ENCODE measurements at places on chromosomes 6 and 20. TPM values are rescaled to one million over a fixed set of nuclear protein-coding genes. Genes with fewer than 3 reads are reported as not detected.

Gene XKR7
- not detected for total RNA-seq

DNA sequence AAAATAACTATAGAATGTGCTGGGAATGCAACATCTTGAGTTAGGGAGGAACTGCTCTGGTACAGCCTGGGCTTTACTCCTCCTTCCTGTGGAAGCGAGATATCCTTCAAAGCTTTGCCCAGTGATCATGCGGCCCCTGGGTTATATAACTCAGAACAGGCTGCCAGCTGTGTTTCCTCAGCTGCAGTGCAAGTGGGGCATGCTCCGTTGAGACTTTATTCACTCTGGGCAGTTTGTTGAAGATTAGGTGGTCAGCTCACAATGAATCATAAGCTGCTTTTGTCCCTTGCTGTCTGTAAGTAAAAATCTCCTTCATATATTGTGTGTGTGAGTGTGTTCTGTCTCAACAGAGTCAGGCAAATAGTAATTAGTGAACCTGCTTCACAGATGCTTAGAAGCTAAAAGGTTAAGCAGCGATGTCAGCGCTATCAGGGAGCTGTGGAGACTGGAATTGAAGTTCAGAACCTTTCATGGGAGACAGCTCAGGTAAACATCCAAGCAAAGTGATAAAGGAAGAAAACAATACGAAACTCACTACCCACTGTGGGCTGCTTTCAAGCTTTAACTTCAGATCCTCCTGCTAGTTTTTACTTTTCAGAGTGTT, 688.4 kb downstream of the HTR1B start:
- no peak overlapping the region for H3K4me3 ChIP-seq
- H3K27me3 ChIP-seq, result no peaks in the 10 kb centered on the region
- DNase-seq, result no peak
- H3K36me3 ChIP-seq, result no peaks in the 10 kb centered on the region

Gene ALDH5A1
- 6.4 TPM for total RNA-seq

GRCh38 chr6:166052837-166053236, 114.8 kb downstream of the TBXT start:
- H3K27me3 ChIP-seq, result no peaks in the 10 kb centered on the region
- no peaks in the 10 kb centered on the region for H3K36me3 ChIP-seq
- H3K27ac ChIP-seq, result no peak overlapping the region

DNA sequence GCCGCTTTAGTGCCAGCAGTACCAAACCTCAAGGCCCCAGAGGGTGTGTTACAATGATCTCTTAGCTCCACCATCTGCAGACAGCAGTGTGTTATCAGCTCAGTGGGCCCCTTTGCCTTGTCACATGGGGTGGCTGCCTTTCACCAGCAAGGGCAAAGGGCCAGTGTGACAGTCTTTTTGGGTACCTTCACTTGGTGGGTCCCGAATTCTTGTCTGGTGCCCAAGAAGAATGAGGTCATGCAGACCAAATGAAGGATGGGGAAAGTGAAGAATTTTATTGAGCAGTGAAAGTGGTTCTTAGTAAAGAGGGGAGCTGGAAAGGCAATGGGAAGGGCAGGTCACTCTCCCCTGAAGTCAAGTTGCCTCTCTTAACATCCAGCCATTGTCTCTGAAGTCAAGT, 2.9 kb upstream of the SMIM28 start:
- no peaks in the 10 kb centered on the region for H3K4me1 ChIP-seq
- no peak overlapping the region for H3K27ac ChIP-seq
- H3K36me3 ChIP-seq, result no peaks in the 10 kb centered on the region
- no peak overlapping the region for H3K4me3 ChIP-seq
- DNase-seq, result no peak
- H3K27me3 ChIP-seq, result no peaks in the 10 kb centered on the region

- peaks cover 5% of the 10 kb centered on the region for H3K4me1 ChIP-seq
These were observed 5.0 kb upstream of the PXDC1 start for GRCh38 chr6:3756546-3756945.

Gene KIAA1755
- not detected for total RNA-seq

Gene SRMS
- not detected for total RNA-seq

- no peaks in the 10 kb centered on the region for H3K27me3 ChIP-seq
- H3K4me1 ChIP-seq, result no peaks in the 10 kb centered on the region
- H3K4me3 ChIP-seq, result no peak overlapping the region
These were observed 335.9 kb downstream of the BCKDHB start for GRCh38 chr6:80442366-80442765.

- no peak overlapping the region for H3K4me3 ChIP-seq
- DNase-seq, result no peak
- H3K36me3 ChIP-seq, result no peaks in the 10 kb centered on the region
These were observed 253.8 kb upstream of the STXBP5 start for GRCh38 chr6:146950351-146950835.

Gene NMBR
- total RNA-seq, result not detected

GRCh38 chr20:33434434-33434833, 9.1 kb downstream of the SNTA1 start:
- peaks cover 40% of the 10 kb centered on the region for H3K4me1 ChIP-seq
- H3K27ac ChIP-seq, result peak overlapping the region; percentile 98
- H3K36me3 ChIP-seq, result no peaks in the 10 kb centered on the region

GRCh38 chr6:147651249-147652063, 143.0 kb downstream of the SAMD5 start:
- no peak overlapping the region for H3K4me3 ChIP-seq
- H3K36me3 ChIP-seq, result no peaks in the 10 kb centered on the region
- H3K27me3 ChIP-seq, result no peaks in the 10 kb centered on the region
- H3K4me1 ChIP-seq, result no peaks in the 10 kb centered on the region

GRCh38 chr20:41222296-41222695, 85.0 kb downstream of the PLCG1 start:
- no peak for DNase-seq
- H3K27me3 ChIP-seq, result no peaks in the 10 kb centered on the region
- H3K27ac ChIP-seq, result no peak overlapping the region
- no peaks in the 10 kb centered on the region for H3K36me3 ChIP-seq
- H3K4me1 ChIP-seq, result peaks cover 22% of the 10 kb centered on the region

GRCh38 chr6:32964776-32965175, 3.6 kb upstream of the BRD2 start:
- H3K4me1 ChIP-seq, result peaks cover 23% of the 10 kb centered on the region
- H3K4me3 ChIP-seq, result no peak overlapping the region
- no peaks in the 10 kb centered on the region for H3K36me3 ChIP-seq
- no peaks in the 10 kb centered on the region for H3K27me3 ChIP-seq

Gene MYT1
- not detected for total RNA-seq

DNA sequence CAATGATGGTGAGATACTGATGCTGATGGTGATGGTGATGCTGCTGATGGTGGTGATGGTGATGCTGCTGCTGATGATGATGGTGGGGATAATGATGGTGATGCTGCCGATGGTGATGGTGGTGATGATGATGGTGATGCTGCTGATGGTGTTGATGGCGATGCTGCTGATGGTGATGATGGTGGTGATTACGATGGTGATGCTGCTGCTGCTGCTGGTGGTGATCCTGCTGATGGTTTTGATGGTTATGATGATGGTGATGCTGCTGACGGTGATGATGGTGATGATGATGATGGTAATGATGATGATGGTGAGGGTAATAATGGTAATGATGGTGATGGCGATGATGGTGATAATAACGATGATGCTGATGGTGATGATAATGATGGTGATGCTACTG, 50.0 kb downstream of the ARHGAP40 start:
- H3K4me1 ChIP-seq, result no peaks in the 10 kb centered on the region
- no peak for DNase-seq
- H3K27ac ChIP-seq, result no peak overlapping the region
- no peak overlapping the region for H3K4me3 ChIP-seq
- no peaks in the 10 kb centered on the region for H3K36me3 ChIP-seq

DNA sequence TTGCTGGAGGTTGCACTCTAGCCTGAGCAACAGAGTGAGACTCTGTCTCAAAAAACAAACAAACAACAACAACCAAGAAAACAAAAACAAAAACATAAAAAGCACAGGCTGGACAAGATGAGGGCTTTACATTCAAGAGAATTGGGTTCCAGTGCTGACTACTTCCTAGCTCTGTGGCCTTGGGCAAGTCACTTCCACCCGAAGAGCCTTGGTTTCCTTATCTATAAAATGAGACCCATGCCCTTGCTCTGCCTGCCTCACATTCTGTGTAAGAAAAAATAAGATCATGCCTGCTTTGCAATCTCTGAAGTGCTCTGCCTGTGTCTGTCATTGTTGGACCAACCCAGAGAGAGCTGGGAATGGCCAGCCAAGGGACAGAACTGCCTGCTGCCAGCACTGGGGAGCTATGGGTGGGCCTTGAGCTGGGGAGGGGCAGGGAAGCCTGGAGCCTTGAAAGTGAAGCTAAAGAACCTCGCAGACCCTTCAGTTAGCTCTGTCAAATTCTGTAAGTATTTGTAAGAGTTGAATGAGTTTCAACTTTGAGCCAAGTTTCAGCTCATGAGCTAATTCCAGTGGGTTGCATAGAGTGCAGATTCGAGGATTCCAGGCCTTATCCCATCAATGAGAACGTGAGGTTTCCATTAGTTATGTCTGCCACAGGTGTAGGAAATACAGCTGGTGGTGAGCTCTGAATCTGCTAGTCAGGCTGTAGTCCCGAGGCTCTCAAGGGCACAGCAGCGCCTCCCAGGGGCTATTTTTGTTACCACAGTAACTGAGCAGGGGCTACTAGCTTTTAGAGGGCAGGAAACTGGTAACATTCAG, 93.2 kb downstream of the DLGAP4 start:
- peaks cover 3% of the 10 kb centered on the region for H3K4me1 ChIP-seq
- H3K36me3 ChIP-seq, result no peaks in the 10 kb centered on the region
- H3K4me3 ChIP-seq, result no peak overlapping the region
- no peak overlapping the region for H3K27ac ChIP-seq

Gene NRSN1
- not detected for total RNA-seq

DNA sequence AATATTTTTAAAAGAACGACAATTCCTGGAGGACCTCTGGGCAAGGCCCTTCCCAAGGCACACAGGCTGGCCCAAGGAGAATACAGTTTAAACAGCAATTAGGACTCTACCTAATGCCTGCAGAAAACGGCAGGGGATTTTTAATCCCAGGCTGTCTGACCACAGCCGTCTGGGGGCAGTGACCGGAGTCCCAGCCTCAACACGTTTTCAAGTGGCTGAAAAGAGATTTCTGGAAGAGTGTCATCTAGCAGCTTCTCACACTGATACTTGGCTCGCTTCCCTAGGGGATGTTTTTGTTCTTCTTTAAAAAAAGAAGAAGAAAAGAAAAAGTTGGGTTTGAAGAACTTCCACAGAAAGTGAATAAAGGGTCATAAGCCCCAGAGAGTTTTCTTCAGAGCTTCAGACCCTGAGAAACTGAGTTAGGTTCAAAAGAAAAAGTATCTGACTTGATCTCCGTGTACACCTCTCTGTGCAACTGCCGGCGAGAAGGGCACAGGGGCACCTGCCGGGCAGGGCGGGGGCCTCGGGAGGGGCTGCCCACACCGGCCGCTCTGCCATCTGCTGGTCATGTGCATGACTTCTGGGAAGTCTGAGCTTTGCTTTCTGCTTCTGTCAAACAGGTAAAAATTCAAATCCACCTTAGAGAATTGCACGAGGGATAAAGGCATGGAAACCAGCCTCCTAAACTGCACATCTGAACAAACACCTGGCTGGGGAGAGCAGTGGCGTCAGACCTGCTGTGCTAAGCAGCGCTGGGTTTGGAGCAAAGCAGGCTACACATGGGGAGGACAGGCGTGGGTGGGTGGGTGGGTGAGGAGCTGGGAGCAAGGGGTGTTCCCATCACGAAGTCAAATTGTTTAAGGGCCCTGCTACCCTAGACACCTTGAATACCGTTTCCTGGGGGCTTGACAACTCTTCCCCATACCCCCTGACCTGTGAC, 33.0 kb downstream of the RRBP1 start:
- no peaks in the 10 kb centered on the region for H3K27me3 ChIP-seq
- no peak overlapping the region for H3K4me3 ChIP-seq
- peak overlapping the region; percentile 38 for H3K27ac ChIP-seq
- DNase-seq, result no peak
- peaks cover 38% of the 10 kb centered on the region for H3K4me1 ChIP-seq

DNA sequence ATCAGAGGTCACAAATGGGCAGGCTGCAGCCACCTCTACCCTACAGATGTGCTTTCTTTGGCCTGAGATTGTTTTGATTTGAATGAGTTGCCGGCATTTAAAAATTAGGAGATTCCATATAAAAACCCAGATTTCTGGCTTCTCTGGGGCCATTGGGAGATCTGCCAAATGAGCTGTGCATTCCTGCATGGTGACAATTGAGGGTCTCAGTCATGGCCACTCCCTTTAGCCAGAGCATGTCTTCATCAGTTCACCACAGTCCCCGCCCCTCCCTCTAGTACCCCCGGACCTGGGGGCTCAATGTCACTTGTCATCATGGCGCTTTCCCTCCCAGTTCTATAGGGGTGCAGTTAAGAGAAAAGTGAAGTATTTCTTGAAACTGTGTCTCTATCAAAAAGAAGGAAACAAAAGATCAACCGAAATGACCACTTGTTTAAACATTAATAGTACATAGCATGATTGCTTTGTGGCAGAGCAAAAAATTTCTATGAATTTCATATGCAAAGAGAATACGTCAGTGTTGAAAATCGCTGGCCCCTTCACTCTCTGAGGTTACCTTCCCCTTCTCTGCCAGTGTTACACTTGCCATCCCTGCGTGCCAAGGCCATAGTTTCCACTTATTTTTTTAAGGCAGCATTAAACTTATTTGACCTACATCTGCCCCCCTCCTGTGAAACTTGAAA, 21.1 kb downstream of the EYA2 start:
- H3K27ac ChIP-seq, result peak overlapping the region; percentile 68
- H3K4me3 ChIP-seq, result no peak overlapping the region
- H3K27me3 ChIP-seq, result peaks cover 3% of the 10 kb centered on the region
- DNase-seq, result no peak

Gene BPI
- not detected for total RNA-seq

- H3K27ac ChIP-seq, result no peak overlapping the region
- H3K4me3 ChIP-seq, result no peak overlapping the region
- peaks cover 46% of the 10 kb centered on the region for H3K27me3 ChIP-seq
- H3K36me3 ChIP-seq, result no peaks in the 10 kb centered on the region
These were observed 470 bp downstream of the COL20A1 start for GRCh38 chr20:63293456-63293855.

DNA sequence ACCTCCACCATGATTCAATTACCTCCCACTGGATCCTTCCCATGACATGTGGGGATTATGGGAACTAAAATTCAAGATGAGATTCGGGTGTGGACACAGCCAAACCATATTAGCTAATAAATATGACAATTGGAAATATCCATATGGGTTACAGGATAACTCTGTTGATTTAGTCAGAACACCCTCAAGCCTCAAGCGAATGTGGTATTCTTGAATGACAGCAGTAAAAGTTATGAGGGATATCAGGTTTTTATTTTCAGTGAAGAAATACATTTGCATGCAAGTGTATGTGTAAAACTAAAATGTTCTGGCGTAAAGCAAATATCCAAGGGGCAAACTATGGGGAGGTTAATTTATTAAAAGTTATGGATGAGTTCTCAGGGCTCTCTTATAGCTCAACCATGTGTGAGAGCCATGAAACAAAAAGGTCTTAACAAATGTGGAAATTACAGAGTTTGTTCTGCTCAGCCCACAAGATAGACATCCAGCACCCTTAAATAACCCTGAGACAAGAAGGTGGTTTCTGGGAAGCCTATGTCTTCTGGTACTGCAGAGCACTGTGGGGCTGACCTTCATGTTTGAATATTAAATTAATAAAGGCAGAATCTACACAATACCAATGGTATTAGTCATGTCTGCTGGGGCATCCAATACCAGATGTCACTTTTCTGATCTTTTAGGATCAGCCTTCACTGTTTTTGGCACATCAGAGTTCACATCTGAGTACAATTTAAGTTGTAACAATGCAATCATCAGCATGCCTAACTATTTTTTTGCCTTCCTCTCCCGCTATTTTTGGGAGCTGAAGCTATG, 370.5 kb upstream of the RSPO3 start:
- no peak overlapping the region for H3K4me3 ChIP-seq
- no peak overlapping the region for H3K27ac ChIP-seq
- H3K27me3 ChIP-seq, result no peaks in the 10 kb centered on the region
- no peaks in the 10 kb centered on the region for H3K4me1 ChIP-seq
- no peak for DNase-seq

GRCh38 chr6:13181393-13181792, 146.9 kb downstream of the TBC1D7 start:
- no peak overlapping the region for H3K27ac ChIP-seq
- H3K36me3 ChIP-seq, result no peaks in the 10 kb centered on the region
- no peaks in the 10 kb centered on the region for H3K27me3 ChIP-seq
- no peak for DNase-seq
- no peak overlapping the region for H3K4me3 ChIP-seq

All from gastrocnemius medialis (tissue), 4 donors.